ENCODE measurements at places on chromosomes 6 and 20.

- DNase-seq = no peak
Measured at GRCh38 chr20:42391807-42392206, 773.6 kb upstream of the CHD6 start.

GRCh38 chr20:17654649-17655285 lies 27.3 kb downstream of the RRBP1 start:
- DNase-seq = peak; percentile 70

- no peak for DNase-seq
Measured at GRCh38 chr20:47944682-47945081, 159.4 kb upstream of the SULF2 start.

DNA sequence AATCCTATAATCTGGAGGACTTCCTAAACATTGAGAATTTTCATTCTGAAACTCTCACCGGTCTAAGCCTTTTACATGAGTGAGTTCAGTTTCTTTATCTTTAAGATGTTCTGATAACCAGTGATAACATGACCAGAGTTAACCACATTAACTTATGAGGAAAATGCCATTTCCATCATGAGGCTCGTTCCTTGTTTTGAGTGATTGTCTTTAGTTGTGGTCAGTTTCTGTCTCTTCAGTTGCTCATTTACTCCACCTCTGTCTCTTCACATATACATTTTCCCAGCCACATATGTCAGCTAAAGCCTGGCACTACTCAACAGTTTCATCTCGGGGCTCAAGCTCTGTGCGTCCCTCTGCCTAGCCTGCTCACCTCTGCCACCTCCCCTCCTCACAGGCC lies 70.4 kb downstream of the JAG1 start:
- no peak for DNase-seq

DNA sequence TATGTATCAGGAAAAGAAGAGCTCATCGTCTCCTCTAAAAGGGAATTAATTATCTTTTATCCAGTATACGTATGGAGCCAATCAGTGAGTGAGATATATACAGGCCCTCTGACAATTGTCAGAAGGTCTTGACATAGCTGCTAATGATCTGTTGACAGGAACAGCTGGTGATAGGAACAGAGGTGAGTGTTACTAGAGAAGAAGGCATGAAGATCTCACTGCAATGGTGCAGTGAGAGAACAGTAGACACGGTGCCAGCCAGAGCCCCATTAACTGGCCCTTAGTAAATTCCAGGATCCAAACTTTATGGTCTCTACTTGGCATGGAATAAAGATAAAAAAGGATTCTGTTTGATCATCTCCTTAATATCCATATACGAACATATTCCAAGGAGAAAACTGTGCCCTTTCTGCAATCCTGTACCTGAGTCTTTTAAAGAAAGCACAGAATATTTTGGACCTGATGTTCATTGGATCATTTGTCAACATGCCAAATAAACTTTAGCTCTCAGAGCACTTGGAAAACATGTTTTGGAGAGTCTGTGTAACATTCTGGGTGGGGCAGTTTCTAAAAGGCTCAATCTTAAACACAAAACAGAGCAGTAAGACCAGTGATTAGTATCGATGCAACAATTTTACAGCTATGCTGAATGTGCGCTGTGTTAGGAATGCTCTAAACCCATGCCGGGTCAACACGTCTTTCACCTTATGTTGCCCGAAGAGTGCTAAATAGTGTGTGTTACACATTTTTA lies 135.8 kb upstream of the CITED2 start:
- DNase-seq = no peak

- DNase-seq = no peak
Measured at GRCh38 chr6:44800784-44801592, 413.5 kb downstream of the CDC5L start.

GRCh38 chr6:5425267-5425666 lies 164.0 kb downstream of the FARS2 start:
- DNase-seq = no peak

GRCh38 chr6:35176301-35177024 lies 35.3 kb upstream of the TCP11 start:
- no peak for DNase-seq

GRCh38 chr6:68196645-68197044 lies 438.4 kb upstream of the ADGRB3 start:
- DNase-seq = no peak

DNA sequence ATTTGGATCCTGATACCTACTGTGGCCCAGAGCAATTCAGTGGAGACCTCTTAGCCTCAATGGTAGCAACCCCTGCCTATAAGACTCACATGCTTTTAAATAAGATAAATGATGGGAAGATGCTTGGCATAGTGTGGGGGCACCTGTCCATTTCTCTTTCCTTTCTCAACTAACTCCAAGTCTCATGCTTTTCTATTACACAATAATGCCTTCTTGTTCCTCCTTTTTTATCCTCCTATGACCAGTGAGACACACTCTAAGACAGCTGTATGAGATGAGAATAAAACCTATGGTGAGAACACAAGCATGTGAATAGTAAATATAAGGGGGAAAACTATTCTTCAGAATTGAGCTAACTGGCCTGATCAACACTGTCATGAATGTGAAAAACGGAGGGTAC lies 147.0 kb upstream of the STXBP5 start:
- no peak for DNase-seq

GRCh38 chr6:67854098-67854497 lies 781.0 kb upstream of the ADGRB3 start:
- DNase-seq = no peak

- DNase-seq = no peak
Measured at GRCh38 chr20:8428988-8429387, 296.9 kb downstream of the PLCB1 start.

Data from GM03348 (cell line).